Esophagus squamous epithelium (tissue), 5 donors: ENCODE measurements at places on chromosomes 11 and 22.

GRCh38 chr22:31045900-31046538 is 35.1 kb upstream of the SMTN start:
- no peak for DNase-seq

DNA sequence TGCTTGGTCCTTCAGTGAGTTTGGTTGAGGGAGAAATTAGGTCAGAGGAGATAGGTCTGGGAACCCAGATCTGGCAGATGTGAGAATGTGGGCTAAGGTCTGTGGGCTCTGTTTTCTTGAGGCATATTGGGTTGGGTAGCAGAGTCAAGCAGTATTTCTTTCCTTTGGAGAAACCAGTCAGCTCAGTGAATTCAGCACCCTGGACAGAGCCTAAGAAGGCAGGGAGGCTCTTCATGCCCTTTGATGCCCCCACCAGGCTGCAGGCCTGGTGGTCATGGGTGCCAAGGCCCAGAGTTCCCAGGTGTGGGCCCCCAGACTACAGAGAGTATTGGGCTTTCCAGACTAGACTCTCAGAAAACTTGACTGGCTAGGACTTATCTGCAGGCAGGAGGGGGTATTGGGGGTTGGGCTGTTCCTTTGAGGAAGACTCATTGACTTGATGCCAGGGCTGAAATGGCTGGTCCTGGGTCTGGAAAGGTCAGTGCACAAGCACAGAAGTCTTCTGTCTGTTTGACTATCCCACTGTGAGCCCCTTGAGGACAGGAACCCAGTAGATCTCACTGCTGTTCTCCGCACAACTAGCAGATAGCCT is 45.3 kb upstream of the NECTIN1 start:
- no peak for DNase-seq

GRCh38 chr11:1516273-1517067 is 29.9 kb upstream of the MOB2 start:
- DNase-seq = no peak

- no peak for DNase-seq
These were observed 87.7 kb downstream of the CHST1 start for GRCh38 chr11:45577752-45578151.

- DNase-seq = no peak
These were observed 123.5 kb upstream of the PARVA start for GRCh38 chr11:12253843-12254281.

DNA sequence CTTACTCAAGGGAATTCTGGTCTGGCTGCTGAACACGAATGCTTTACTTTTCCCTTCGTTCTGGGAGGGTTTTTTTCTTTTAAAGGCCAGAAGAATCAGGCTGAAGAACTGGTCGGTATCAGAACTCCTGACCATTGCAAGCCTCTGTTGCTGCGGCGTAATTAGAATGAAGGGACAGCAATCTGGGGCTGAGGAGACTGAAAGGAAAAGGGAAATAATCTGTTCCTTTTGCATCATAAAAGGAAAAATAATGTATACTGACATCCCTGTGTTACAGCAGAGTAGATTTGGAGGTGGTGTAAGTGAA is 670 bp downstream of the SC5D start:
- no peak for DNase-seq

GRCh38 chr22:48488611-48489511 is 1338.8 kb downstream of the BRD1 start:
- DNase-seq = no peak

GRCh38 chr11:60064111-60064510 is 7.6 kb downstream of the MS4A3 start:
- no peak for DNase-seq

DNA sequence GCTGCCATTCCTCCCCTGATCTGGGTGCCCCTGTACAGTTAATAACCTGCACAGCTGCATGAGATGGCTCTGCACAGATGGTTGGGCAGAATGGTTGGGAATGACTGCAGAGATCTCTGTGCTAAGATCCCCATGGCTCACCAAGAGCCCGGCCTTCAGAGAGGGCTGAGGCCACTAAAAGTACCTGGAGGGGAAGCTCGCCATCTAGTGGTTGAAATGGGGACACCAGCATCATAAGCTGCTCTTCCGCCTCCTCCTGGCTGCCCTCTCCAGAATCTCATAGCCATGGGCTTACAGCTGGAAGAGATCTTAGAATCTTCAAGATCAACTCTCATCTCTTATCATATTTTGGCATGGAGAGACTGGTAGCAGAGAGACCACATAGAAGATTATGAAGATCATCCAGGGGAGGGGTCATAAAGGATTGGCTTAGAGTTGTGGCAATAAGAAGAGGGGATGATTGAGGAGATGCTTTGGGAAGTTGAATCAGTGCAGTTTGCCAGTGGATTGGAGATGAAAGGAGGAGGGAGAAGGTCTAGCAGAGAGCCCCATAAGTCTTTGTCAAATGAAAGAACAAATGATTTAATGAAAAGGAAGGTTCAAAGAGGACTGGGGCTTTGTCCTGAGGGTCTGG is 22.0 kb upstream of the TLCD5 start:
- DNase-seq = no peak

- no peak for DNase-seq
These were observed 116.7 kb upstream of the NCAM1 start for GRCh38 chr11:112844517-112844916.

DNA sequence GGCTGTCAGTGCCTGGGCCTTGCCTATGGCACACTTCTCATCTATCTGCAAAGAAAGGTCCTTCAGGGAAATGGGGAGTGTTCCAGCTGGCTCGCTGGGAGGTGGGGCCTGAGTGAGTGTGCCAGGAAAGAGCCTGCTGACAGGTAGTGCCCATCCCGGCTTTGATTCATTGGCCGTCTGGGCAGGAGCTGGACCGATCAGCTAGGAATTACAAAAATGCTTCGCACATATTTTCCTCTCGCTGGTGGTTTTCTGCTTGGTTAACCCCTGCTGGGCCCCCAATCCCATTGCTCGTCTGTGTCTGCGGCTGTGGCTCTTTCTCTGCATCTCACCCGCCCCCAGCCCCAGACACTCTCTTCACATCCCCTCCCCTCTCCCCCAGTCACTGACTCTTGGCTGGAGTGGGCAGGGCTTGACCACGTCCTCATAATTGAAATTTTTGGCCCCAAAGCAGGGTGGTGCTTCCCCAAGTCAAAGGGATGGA is 10.8 kb downstream of the LIF start:
- DNase-seq = no peak
